ENCODE measurements at places on chromosomes 12 and 14.
A peak's percentile ranks its signal among the peaks of the same experiment; 100 is the strongest.

DNA sequence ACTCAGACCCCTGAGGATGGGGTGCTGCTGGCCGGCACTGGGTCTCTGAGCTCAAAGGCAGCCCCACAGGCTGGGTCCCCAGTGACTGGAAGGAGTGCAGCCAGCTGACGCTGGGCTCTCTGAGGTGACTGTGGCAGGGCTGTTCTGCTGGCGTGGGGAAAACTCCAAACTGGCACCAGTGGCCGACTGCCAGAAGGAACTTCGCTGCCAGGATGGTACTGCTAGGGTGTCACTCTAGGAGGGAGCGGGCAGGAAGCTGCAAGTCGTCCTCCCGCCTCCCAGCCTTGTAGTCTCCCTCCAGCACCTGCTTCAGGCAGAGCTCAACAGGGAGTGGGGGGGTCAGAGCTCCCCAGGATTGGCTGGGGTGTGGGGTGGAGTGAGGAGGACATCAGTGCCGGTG lies 41.3 kb downstream of the CDC42BPB start:
- DNase-seq = no peak

DNA sequence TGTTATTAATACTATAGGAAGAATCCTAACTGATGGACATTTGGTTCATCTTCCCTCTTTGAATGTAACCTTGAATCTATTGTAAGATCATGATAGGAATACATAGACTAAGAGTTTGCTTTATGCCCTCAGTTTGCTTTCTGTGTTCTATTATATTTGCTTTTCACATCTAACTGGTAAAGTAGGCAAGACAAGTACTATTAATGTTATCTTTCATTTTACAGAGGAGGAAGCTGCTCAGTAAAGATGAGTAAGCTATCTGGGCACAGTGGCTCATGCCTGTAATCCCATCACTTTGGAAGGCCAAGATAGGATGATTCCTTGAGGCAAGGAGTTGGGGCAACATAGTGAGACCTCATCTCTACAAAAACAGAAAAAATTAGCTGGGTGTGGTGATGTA lies 103.0 kb downstream of the TMTC2 start:
- no peak for DNase-seq

- no peak for DNase-seq
These were observed 25.1 kb downstream of the TESPA1 start for GRCh38 chr12:54959291-54960018.

GRCh38 chr12:56046027-56046780 lies 4.5 kb downstream of the RPS26 start:
- no peak for DNase-seq

DNA sequence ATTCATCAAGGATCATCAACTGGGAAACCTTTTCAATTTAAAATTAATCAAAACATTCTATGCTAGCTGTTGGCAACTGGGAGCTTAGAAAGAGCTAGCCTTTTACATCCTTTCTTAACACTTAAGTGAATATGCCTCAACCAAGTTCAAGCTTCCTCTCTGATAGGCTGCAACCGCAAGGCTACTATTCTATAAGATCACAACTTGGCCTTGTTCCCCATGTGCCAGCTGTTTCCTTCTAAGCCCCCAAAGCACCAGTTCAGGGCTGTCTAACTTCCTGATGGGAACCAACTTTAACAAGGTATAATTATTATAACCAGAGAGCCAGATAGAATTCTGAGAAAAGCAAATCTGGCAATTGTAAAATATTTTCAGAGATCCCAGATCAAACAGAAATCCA lies 37.0 kb downstream of the KCNC2 start:
- DNase-seq = no peak

DNA sequence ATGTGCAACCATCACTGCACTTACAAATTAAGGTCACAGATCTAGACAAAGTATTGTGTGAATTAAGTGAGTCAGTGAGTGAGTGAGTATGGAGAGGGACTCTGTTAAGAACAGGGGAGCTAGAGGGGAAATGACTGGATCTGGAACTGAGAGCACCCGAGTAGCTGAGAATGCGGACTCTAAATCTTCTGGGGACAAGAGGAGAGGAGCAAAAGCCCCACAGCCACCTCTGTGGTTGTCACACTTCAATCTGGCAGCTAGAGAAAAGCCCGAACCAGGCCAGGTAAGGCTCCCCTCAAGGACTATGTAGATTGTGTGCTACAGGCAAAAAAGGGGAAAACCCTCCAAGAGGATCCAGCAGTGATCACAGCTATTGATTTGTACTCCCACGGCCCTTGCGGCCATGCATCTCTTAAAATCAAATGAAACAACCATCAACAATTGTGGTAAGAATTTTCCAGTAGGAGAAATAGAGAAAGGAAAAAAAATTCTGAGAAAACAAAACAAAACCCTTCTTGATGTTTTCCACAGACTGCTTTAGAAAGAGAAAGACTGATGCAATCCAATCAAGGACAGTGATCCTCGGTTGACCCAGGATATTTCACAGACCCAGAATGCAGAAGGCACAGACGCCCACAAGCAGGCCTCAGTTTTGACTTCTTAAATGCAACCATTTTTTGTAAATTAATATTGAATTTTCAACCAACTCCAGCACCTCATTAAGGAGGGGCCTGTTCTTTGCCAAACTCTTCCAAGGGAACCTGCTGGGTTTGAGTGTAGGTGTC lies 109.6 kb downstream of the SLC38A6 start:
- DNase-seq = no peak

DNA sequence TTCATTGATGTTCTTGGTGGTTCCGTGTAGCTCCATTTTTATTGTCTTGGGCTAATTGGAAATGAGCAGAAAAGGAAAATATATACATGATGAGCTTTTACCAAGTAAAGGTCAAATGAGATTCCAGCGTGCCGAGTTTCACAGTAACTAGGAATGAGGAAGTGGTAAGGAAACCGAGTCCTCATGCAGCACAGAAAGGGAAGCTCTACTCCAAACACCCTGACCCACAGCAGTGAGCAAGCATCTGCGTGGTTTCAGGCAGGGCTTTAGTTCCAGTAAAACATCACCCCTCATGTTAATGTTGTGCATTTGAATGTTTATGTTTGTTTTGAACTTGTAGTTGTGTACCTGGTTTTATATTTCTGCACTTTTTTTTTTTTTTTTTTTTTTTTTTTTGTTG lies 208.0 kb downstream of the SLC41A2 start:
- DNase-seq = no peak

DNA sequence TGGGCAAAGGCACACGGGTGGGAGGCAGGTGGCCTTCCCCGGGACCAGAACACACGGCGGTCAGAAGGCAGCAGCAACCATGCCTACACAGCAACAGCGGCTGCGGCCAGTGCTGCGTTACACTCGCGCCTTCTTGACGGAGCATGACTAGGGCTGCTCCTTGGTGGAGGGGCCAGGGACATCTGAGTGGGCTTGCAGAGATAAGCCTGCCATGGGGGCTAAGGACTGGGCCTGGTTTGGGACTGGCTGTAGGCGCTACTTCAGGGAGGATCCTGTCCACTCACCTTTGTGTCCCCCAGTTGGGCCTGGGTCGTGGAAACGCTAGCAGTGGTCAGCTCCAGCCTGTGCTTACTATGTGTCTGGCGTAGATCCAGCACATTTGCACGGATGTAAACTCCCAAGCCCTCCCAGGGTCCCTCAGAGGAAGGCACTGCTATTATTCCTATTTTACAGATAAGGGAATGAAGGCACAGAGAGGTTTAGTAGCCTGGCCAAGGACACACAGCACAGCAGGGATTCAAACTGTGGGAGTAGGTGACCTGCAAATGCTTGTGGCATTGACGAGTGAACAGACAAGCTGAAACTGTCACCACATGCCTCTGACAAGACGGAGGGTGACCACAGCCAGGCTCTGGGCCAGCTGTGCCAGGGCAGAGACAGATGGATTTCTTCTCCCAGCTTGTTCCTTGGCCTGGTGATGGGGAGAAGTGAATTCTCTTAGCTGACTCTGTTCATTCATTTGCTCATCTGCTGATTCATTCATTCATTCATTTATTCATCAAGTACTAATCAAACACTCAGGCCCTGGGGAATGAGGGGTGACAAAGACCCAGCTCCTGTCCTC lies 31.9 kb upstream of the DLK1 start:
- DNase-seq = no peak

DNA sequence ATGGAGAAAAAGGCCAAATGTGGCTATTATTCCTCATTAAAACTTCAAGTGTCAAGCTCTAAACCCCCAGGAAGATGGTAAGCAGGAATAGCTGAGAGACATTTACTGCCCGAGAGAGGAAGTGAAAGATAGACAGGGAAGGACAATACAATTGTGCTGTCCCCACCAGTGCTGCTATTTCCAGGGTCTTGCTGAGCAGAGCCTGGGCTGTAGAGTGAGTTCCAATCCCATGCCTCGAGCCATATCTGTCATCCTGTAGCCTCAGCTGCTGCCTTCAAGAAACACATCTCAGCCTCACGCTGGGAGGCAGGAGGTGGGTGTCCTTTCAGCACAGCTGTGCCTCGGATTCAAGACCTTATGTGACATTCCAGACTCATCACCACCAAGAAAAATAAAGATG lies 114.0 kb downstream of the RPAP3 start:
- no peak for DNase-seq

GRCh38 chr14:32933629-32934072 lies 5.0 kb upstream of the NPAS3 start:
- DNase-seq = no peak

DNA sequence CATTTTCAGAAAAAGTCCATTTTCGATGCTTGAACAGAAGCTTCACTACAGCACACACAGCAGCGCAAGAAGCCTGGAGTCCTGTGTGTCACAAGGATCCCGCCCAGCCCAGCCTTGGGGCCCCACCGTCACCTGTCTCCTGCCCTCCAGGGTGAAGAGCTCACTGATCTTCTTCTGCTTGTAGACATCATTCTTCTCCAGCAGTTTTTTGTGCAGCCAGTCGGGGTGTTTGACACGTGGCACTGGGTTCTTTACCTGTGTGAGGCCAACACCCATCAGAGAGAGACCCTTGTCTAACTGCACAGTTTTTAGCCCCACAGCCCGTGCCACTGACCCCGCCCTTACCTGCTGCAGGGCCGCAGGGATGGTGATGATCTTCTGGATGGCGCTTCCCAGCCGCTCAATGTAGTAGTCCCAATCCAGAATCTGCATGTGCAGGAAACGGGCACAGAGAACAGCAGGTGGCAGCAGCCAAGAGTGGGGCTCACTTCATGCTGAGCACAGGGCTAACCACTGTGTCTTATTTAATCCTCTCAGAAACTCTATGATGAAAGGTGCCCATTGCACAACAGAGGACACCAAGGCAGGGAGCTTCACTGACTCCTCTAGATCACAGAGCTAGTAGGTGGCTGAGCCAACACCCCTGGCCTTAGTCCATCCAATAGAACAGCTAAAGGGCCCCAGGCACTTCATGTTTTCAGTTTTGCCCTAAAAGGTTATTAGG lies 30.0 kb downstream of the POLE start:
- no peak for DNase-seq

GRCh38 chr14:104116756-104117340 lies 21.5 kb upstream of the KIF26A start:
- no peak for DNase-seq

GRCh38 chr12:122527478-122527944 lies 462 bp downstream of the KNTC1 start:
- peak; percentile 31 for DNase-seq

GRCh38 chr12:16112612-16113560 lies 164.6 kb downstream of the SLC15A5 start:
- no peak for DNase-seq

DNA sequence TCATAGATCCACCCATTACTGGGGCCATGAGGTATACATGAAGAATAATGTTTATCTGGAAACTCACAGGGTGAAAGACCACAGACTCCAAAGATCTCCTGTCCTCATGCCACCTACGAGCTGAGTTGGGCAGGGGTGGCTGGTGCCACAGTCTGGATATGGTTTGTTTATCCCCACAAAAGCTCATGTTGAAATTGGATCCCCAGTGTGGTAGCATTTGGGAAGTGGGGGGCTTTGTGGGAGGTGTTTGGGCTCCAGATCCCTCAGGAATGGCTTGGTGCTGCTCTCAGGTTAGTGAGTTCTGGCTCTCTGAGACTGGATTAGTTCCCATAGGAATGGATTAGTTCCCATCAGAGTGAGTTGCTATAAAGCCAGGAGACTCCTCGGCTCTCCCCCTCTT lies 192.3 kb upstream of the FSCB start:
- DNase-seq = no peak

DNA sequence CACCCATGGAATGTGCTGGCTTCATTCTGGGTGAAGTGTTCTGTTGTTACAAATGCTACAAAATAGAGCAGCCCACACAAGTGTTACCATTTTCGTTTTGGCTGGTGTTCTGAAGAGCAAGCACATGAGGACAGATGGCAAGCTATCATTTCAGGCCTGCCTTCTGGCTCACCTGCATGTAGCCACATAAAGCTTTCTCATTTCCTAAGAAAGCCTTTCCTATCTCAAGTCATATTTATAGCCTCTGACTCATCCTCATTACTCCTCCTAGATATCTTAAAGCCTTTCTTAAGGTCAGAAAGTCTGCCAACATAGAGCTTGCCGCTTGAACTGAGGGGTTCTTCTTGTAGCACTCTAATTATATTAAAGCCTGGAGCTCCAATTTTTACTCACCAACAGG lies 89.0 kb downstream of the PTPRR start:
- no peak for DNase-seq

DNA sequence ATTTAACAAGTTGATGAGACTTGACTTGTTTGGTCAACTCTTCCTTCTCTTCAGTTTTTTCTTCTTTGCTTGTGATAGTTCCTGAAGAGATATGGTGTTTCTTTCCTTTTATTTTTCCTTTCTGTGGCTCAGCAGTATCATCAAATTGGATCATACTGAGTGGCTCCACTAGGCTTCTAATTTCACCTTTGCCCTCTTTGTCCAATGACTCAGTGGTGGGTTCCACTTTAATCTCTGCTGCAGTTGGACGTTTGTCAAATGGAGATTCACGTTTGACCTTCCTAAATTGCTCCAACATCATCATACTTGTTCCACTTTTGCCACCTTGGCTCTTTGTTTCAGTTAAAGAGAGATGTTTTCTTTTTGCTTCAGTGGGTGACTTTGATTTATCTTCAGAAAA lies 41.5 kb downstream of the FAM186A start:
- DNase-seq = no peak

DNA sequence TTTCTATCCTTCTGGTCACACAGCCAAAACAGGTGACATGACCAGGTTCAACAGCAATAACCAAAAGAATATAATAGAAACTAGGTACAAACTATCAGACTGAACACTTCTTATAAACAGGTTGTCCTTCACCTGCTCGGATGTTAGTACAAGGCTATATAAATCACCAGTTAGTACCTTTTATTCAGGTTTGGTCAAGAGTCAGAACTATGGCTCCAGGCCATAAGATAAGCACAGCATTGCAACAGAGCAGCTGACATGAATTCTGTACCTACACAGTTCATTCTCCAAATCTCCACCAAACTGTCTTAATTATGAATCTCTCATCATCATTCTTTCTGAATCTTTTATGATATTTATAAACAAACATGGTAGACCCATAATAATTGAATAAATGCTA lies 123.9 kb downstream of the DIO2 start:
- no peak for DNase-seq

- DNase-seq = no peak
These were observed 6.6 kb downstream of the PLEKHG6 start for GRCh38 chr12:6316921-6317692.
